ENCODE measurements at places on chromosomes 3 and 15. TPM values are rescaled to one million over a fixed set of nuclear protein-coding genes. Genes with fewer than 3 reads are reported as not detected.

Gene EPHA6
- not detected for total RNA-seq

Gene STX19
- not detected for total RNA-seq

Gene GREM1
- not detected for total RNA-seq

Gene UBE2E1
- 77.1 TPM for total RNA-seq

Gene GOLGA8R
- total RNA-seq: 1.2 TPM

Gene FRMD5
- total RNA-seq: not detected

Gene TUSC7
- not detected for total RNA-seq

Gene TGM4
- total RNA-seq: not detected

Gene PRSS50
- total RNA-seq: not detected

Gene RAB6B
- 0.30 TPM for total RNA-seq

Gene ITGB5
- 124 TPM for total RNA-seq

Gene COL6A5
- not detected for total RNA-seq

Gene ARPP21
- total RNA-seq: 0.12 TPM

Gene CPLX3
- 0.07 TPM for total RNA-seq

Gene ILDR1
- not detected for total RNA-seq

Gene CPN2
- total RNA-seq: not detected

Gene P2RY1
- 2.2 TPM for total RNA-seq

Gene ALDH1A2
- not detected for total RNA-seq

DNA sequence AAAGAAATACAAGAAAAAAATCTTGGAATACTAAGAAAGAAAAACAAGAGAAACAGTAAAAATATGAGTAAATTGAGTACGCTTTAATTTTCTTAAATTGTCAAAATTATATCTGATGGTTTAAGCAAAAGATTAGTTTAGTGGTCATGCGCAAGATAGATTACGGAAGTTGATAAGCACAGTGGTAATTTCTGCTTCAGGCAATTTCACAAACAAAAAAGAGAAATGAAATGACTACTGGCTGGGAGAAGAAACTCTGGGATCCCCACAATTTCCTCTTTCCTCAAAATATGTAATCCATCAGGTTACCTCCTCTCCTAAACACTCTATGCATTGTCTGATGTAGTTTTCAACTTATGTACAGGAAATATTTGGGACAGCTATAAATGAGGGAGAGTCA lies 9.0 kb downstream of the MYD88 start:
- no peak for DNase-seq

- no peak for DNase-seq
Observed at GRCh38 chr15:92449476-92449875, 55.8 kb downstream of the ST8SIA2 start.

DNA sequence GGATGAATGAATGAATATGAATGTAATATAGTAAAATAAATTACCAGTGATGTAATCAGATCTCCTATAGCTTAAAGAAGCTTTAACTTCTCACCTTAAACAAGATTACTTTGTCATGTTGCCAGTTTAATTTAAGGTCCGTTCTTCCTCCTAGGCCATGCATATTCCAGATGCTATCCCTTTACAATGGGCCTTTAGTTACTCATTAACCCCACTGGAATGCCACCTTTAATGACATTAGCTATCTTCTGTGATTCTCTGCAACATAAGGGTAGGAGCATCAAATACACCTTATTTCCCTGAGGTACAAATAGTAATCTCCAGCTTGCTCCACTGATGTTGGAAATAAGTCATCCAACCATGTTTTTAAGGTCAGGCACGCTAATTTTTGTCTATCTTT lies 63.0 kb upstream of the TIMP4 start:
- no peak for DNase-seq

- DNase-seq: no peak
Observed at GRCh38 chr15:63915873-63916771, 82.4 kb upstream of the HERC1 start.

GRCh38 chr15:71893691-71894090 lies 83.3 kb downstream of the NR2E3 start:
- DNase-seq: no peak

GRCh38 chr15:97817276-97817890 lies 143.1 kb upstream of the ARRDC4 start:
- no peak for DNase-seq

DNA sequence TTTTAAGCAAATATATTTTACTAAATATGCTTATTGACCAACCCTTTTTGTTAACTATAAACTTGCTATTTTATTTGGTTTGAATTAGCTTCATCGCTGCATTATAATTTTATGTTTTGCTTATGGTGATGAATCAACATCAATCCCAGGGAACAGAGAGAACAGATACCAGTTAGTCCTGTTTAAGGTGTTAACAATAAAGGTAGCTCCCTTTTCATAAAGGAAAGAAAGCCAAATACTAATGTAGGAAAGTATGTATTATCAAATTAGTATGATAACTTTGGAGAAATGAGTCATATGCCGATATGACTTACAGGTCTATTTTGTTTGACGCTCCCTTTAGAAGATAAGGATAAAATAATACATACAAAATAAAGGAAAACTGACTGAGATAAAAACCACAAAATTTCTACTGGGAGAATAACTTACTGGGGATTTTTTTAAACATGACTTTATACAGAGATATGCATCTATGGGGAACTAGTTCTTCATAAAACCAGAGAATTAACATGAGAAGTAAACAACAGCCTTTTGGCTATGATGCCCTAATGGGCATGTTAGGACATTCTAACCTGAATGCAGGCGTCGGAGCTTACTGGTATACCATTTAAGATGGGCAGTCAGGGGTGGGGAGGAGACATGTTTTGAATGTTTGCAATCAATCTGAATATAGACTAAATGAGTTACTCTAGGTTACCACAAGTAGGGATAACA lies 4.5 kb downstream of the OR5K2 start:
- no peak for DNase-seq

DNA sequence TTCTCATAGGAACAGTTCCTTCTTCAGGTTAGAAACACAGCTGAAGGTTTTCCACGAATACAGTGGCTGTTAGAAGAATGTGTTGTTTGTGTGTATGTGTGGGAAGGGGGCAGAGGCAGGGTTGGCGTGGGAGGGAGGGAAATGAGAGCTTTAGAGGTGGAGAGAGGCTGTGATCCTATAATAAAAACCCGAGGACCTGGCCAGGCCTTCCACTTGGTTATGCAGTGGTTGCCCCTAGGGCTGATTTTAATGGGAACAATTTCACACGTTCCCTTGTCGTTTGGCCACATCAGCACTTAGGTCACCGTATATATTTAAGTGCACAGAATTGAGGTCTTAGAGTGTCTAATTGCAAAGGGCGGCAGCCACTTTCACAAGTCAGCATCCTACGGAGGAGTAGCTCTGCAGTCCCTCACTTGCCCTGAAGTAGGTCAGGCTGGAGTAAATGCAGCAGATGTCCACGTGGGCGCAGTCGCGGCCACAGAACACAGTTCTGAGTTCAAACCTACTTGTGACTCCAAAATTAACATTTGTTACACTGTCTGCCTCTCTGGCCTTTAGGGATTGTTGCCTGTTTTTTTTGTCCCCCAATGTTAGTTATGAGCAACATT lies 85.6 kb downstream of the PDCD6IP start:
- peak; percentile 30 for DNase-seq

DNA sequence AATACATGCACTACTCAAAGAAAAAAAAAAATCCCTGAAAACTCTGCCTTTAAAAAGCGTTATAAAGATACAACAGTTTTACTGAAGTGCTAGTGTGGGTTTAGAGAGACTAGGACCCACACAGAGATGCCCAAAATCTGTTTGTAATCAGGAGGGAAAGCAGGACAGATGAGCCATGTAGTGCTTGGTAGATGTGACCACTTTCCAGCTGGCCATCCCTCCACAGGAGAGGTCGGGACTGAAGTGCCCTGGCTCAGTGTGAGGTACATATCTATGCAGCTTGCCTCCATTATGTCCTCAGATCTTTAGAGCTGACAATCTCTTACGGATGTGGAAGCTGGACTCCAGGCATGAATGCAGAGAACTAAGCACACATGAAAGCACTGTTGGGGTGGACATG lies 57.5 kb upstream of the NANOGP8 start:
- no peak for DNase-seq

DNA sequence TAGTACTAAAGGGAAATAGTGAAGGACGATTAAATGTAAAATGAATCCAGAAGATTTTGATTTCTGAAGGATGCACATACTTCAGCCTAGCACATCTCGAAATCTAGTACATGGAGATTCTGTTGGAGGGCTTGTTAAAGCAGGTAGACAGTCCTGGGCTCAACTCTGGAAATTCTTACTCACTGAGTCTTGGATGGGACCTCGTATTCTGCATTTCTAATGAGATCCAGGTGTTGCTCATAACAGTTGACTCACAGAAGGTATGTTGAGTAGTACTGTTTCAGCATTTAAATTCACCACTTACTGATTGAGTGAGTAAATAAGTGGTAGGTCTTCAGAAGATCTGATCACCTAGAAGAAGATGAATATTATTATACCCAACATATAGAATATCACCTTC lies 623.4 kb upstream of the SGO1 start:
- no peak for DNase-seq

DNA sequence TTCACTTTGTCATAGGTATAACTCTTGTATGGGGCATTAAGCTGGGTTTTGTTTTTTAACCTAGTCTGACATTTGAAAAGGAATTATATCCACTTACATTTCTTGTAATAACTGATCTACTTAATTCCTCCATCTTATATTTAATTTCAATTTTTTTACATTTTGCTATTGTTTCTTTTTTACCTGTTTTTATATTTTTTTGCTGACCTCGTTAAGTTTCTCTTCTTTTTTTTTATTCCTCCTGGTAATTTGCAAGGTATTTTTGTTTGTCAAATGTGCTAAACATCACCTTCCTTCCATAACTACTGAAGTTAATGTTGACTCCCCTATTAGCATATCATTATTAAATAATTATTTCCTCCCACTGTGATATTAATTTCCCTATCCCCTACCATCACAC lies 87.7 kb upstream of the NR2F2 start:
- no peak for DNase-seq

GRCh38 chr3:58799271-58799670 lies 132.7 kb upstream of the FAM3D start:
- no peak for DNase-seq

DNA sequence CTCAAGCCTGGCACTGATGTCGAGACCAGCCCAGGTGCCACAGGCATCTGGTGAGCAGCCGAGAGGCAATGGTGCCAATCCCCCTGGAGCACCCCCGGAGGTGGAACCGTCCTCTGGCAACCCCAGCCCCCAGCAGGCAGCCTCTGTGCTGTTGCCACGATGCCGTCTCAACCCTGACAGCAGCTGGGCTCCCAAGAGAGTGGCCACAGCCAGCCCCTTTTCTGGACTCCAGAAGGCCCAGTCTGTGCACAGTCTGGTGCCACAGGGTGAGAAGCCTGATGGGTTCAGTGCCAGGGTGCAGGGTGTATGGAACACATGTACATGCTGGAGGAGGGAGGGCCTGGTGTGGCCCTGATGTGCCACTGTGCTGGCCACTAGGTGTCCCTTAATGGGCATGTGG lies 4.9 kb upstream of the JMJD7 start:
- DNase-seq: no peak

GRCh38 chr15:69951256-69951897 lies 146.3 kb downstream of the TLE3 start:
- DNase-seq: no peak

- DNase-seq: no peak
Observed at GRCh38 chr3:107241217-107241616, 136.0 kb upstream of the CCDC54 start.

GRCh38 chr3:120855665-120856437 lies 52.2 kb upstream of the STXBP5L start:
- no peak for DNase-seq

DNA sequence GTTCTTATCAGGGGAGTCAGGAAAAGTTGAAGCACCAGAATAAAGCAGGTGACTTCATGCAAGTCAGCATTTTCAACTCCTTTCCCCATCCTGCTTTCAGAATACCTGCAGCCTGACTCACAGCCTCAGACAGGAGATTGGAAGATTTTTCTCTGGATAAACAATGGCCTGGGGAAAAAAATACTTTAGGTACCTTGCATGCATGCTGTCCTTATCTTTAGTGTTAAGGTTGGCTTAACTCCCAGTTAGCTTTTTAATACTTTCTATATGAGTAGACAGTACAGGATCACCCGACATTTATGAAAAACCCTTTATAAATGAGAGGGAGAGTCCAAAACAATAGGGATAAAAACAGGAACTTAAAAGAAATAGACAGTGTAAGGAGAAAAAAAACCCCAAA lies 53.6 kb downstream of the PAK2 start:
- DNase-seq: no peak

GRCh38 chr15:66783314-66783713 lies 81.3 kb downstream of the SMAD6 start:
- no peak for DNase-seq

DNA sequence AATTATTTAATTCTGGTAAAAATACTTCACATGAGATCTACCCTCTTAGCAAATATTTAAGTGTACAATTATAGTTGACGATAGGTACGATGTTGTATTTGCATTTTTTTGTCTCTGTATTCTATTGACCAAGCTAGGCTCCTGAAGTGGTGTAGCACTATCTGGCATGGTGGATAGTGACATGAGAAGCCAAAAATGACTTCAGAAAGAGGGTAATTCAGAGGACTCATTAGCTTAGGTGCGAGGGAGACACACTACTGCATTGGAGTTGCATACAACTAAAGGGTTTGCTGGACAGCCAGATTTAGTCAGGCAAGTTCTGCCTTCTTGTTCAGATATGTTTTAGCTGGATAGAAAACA lies 50.6 kb downstream of the KBTBD8 start:
- no peak for DNase-seq

DNA sequence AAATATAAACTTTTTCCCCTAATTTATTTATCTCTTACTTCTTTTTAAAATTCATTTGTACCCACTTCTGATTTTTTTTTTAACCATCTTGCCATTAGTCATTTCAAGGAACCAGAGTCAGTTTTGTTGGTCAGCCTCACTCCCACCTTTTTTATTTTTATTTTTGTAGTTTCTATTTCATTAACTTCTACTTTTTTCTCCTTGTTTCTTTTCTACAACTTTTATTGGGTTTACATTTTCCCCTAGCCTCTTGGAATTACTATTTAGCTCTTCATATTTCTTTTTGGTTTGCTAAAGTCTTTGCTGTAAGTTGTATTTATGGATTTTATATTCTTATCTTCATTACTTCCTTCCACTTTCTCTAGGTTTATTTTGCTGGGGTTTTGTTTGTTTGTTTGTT lies 13.7 kb upstream of the VEPH1 start:
- DNase-seq: no peak

- DNase-seq: no peak
Observed at GRCh38 chr3:131535596-131535995, 32.8 kb upstream of the MRPL3 start.

- no peak for DNase-seq
Observed at GRCh38 chr15:39627451-39628143, 46.7 kb downstream of the THBS1 start.

GRCh38 chr3:100540791-100541334 lies 48.4 kb downstream of the TMEM45A start:
- DNase-seq: no peak

GRCh38 chr3:117922039-117922438 lies 1112.6 kb downstream of the IGSF11 start:
- no peak for DNase-seq

DNA sequence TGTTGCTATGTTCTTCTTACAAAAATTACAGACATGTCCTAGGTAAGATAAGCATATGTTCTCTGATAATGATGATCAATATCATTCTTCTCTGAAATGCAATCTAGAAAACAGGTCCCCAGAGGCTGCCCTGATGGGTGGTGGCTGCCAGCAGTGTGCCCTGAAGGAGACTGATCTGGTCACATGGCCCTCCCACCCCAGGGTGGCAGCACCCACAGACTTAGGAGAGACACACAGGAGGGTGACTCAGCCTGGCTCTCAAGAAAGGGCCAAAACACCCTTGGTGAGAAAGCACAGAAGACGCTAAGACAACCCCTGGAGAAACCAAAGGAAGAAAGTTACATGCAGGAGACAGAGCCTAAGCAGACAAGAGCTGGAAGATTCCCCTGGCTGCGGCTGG lies 203.7 kb downstream of the TJP1 start:
- no peak for DNase-seq
